ENCODE measurements at places on chromosomes 16 and 17. TPM values are rescaled to one million over a fixed set of nuclear protein-coding genes. Genes with fewer than 3 reads are reported as not detected.

DNA sequence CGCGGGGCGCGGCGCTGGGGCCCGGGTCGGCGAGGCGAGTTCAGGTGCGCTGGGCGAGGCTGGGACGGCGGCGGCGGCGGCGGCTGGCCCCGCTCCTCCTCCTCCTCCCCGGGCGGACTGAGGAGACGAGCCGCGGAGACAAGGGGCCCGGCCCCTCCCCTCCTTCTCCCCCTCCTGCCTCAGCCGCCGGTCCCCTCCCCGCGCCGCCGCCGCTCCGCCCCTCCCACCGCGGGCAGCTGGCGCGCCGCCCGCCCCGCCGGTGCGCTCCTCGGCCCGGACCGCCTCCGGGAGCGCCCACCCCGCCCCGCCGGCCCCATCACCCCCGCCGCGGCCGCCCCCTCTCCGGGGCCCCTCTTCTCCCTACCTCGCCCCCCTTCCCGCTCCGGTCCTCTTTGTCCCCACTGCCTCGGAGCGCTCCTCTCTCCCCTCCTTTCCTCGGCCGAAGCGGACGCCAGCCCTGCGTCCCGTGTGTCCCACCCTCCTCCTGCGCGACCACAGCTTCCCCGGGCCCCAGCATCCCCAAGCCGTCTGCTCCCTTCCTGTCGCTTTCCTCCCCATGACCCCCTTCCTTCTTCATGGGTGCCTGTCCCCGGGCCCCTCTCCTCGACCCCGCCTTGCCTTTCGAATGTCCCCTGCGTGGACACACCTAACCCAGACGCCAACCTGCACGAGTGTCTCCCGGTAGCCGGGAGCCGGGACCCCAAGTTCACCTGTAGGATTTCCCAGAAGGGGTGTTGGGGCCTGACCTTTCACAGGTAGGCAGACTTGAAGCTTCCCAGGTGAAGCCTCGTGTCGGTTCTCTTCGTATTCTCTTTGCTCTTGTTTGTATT, at the start of gene TOX3:
Gene TOX3 (minus strand): TSS at position 140 of the 830 bp plus-strand sequence. CDS start 420 bp downstream, outside the sequence.
- DNase-seq, result peak; percentile 48

DNA sequence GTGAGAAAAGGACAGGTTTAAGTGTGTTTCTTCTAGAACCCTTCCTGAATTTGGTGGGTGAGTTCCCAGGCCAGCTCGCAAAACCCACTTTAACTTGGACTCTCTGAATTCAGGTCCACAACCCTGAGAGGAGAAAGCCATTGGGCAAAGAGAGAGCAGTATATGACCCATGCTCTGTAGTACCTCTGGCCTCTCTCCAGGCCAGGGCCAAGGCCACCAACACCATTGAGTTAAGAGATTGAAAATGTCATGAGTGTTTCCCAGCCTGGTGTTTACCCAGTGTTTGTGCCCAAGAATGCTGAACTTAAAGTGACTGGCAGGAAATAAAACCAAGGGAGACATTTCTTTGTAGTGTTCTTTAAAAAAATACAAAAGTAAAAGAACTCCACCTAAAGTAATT, 410.4 kb upstream of the CDH5 start:
- DNase-seq, result no peak

- no peak for DNase-seq
These were observed 27.3 kb upstream of the ABCC12 start for GRCh38 chr16:48182979-48183537.

GRCh38 chr17:77286641-77287431, 146.1 kb downstream of the SEC14L1 start:
- DNase-seq, result peak; percentile 88

DNA sequence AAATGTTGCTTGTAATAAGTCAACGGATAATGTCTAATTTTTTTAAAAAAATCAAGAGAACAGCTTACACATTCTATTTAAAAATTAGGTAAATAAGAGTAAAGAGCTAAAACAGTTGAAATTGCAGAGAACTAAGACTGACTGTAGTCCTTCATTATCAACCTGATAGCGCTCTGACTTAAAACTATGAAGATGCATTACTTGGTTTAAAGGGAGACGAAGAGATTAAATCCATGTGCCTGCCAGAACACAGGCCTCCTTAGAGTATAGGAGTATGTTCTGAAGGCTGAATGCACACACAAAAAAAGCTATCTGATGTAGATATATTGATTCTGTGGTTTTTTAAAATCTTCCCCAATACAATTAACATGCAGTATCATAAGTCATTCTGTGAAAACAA, 28.5 kb downstream of the GLG1 start:
- DNase-seq, result no peak

- no peak for DNase-seq
These were observed 28.4 kb upstream of the HS3ST2 start for GRCh38 chr16:22785552-22785951.

DNA sequence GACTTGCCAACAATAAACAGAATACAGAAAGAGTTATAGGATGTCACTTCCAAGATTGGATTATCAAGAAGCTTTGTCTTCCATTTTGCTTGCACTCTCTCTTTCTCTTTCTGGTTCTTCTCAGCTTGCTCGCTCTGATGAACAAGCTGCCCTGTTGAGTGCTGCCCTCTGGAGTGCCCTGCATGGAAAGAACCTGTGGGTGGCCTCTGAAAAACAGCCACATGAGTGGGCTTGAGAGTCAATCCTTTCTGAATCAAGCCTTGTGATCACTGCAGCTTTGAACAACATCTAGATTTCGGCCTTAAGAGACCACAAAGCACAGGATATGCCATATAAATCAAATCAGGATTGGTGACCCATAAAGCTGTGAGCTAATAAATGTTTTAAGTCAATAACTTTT, 185.1 kb downstream of the KIF2B start:
- DNase-seq, result no peak

GRCh38 chr17:39144416-39144840, 7.0 kb downstream of the PLXDC1 start:
- no peak for DNase-seq

- DNase-seq, result no peak
These were observed 50.2 kb downstream of the SDK2 start for GRCh38 chr17:73594025-73594424.

- no peak for DNase-seq
These were observed 9.2 kb downstream of the ELOB start for GRCh38 chr16:2767891-2768290.

DNA sequence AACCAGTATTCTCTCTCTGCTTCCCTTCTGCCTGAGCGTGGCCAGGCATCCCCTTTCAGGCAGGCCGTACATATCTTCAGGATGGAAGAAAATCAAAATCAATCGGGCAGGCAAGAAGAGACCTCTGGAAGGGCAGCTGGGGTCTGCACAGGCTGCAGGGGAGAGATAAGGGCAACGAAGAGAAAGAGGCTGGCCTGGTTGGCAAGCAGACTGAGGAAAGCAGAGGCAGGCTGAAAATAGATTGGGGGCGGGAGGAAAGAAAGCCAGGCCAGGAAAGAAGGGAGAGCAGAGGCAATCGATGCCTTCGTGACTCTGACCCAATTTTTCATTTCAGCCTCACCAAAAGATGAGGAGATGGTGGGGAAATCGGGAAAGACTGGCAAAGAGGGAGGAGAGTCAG, 18.1 kb downstream of the PIPOX start:
- peak; percentile 76 for DNase-seq

- DNase-seq, result no peak
These were observed 221.2 kb downstream of the PRKCA start for GRCh38 chr17:66523378-66524200.

- DNase-seq, result no peak
These were observed 47.9 kb downstream of the CACNG1 start for GRCh38 chr17:67092291-67092690.

DNA sequence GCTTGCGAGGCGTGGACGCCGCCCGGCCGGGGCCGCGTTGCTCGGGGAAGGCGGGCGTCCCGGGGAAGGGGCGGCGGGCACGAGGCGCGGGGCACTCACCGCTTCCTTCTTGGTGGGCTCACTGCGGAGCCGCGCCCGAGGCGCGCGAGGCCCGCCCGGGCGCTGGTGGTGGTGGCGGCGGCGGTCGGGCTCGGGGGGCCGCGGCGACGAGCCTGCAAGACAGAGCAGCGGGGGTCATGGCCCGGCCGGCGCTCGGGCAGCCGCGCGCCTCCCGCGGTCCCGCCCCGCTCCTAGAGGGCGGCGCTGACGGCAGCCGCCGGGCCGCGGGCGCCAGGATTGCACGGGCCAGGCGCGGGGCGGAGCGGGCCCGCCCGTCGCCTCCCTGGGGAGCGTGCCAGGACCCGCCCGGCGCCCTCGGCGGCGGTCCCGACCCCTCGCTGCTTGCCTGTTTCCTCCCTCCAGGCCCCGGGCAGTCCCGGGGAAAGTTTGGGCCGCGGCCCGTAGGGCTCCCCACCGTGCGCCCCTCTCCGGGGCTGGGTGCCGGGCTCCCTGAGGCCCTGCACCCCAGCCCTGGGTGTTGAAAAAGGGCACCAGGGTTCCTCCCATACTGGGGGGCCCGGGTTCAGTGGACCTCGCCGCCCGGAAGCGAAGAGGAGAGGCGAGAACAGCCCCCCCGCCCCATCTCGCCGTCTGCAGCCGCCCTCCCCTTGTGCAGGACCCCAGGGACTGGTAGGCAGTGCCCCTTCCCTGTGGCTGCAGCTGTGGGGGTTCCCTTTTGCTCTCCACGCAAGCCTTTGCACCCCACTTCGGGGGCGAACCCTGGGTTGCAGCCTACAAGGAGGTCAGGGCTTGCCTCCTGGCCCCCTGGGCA, at the start of gene C16orf74:
Gene C16orf74 (minus strand): TSS at position 270 of the 871 bp plus-strand sequence. CDS start 15,879 bp downstream, outside the sequence.
- peak; percentile 90 for DNase-seq

DNA sequence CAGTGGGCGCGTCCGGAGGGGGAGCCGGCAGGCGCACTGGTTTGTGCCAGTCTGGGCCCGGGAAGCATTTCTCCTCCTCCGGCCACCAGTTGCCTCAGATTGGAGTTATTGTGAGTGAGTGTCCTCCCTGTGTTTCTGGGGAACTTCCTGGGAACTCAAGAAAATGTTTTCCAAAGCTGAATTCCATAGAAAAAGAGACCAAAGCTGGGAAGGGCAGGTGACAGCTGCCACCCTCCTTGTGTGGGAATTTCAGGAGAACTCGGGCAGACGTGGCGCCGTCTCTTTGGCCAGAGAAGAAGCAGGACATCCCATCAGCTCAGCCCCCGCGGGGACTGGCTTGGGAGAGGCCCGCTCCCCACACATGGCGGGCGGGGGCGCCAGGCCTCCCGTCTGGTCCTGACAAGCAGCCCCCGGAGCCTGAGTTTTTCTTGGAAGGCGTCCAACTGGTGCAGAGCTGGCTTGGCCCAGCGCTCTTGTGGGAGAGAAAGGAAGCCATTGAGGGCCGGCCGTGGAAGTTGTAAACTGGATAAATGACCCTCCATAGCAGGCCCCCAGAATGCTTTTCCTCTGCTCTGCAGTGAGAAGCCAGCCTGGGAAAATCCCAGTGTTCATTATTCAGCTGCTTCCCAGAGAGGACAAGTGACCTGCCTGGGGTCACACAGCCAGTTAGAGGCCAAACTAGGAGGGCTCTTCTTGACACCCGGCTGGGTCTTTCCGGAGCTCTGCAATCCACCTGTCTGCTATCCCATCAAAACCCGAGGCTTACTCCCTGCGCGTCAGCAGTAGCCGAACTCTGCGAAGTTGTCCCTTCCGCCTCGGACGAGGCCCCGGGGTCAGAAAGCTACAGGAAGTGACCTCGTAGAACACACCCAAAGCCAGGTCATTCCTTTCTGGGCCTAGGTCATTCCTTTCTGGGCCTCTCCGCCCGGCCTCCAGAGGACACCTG, 39.2 kb upstream of the GSE1 start:
- DNase-seq, result peak; percentile 93

- DNase-seq, result no peak
These were observed 88.5 kb upstream of the HNF1B start for GRCh38 chr17:37833237-37833859.

MVP gene
- 198 TPM for polyA plus RNA-seq

TUBB3 gene
- 375 TPM for polyA plus RNA-seq

C16orf46 gene
- polyA plus RNA-seq, result 1.2 TPM

DNAI2 gene
- polyA plus RNA-seq, result not detected

IFI35 gene
- polyA plus RNA-seq, result 15.7 TPM

STH gene
- not detected for polyA plus RNA-seq

FLII gene
- 244 TPM for polyA plus RNA-seq

TVP23C gene
- 4.7 TPM for polyA plus RNA-seq

PDIA2 gene
- polyA plus RNA-seq, result 1.7 TPM

MFSD6L gene
- polyA plus RNA-seq, result not detected

EFCAB5 gene
- not detected for polyA plus RNA-seq

DPEP1 gene
- 0.05 TPM for polyA plus RNA-seq
